Glutamatergic neuron (in vitro differentiated cells): ENCODE measurements at places on chromosomes 3 and 15.

DNA sequence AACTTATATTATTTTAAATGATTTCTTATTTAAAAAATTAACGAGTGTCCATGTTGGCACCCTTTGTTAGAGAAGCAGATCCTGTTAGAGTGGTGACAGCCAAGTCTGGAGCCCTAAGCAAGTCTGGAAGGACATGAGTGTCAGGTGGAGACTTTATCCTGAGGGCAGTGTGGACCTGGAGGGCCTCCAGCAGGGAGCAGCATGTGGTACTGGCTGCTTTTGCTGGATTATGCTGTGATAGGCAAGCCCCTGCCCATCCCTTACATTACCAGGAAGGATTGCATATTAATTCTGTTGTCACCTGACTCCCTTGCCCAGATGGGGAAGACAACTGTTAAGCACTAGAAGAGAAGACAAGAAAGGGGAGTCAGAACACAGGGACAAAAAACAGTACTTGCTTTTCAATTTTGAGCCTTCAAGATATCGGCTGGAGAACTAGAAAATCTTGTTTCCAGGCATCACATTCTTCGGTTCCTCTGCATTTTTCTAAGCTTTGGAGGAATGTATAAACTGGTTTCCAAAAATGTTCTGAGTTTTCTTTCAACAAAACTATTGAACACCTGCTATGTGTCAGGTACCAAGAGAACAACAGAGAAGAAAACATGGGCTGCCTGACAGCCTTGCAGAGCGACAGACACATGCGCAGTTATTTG, 22.7 kb downstream of the ZNF860 start:
- DNase-seq = no peak

DNA sequence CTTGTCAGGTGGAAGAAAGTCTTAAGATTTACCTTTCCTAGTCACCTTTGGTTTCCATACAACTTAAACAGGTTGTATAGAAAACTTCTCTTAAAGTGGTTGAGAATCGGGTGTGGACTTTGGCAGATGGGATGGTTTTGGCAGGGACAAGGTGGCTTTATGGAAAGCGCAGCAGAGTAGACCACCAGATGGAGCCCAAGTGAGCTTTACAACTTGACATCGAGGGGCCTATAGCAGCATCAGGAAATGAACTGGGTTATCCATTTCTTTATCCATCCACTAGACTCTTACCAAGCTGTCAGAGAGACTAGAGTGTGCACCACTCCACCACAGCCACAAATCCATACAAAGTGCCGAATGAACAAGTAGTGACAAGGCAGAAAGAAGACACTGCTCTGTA, 85.3 kb upstream of the MBNL1 start:
- DNase-seq = peak; percentile 29

DNA sequence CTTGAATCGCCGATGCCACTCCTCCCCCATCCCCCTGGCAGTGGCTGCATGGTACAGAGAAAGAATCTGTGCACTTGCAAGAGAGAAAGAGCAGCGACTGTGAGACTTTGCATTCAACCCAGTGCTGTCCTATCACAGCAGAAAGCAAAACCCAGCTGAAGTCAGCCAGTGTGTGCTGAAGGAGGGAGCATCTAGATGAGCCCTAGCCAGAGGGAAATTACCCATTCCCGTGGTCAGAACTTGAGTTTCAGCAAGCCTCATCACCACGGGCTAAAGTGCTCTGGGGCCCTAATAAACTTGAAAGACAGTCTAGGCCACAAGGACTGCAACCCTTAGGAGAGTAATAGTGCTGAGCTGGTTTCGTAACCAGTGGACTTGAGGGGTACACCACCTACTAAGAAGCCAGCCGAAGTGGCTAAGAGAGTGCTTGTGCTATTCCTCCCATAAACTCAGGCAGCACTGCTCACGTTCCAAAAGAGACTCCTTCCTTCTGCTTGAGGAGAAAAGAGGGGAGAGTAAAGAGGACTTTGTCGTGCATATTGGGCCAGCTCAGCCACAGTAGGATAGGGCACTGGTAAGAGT, 15.2 kb upstream of the PIK3R4 start:
- DNase-seq = no peak

DNA sequence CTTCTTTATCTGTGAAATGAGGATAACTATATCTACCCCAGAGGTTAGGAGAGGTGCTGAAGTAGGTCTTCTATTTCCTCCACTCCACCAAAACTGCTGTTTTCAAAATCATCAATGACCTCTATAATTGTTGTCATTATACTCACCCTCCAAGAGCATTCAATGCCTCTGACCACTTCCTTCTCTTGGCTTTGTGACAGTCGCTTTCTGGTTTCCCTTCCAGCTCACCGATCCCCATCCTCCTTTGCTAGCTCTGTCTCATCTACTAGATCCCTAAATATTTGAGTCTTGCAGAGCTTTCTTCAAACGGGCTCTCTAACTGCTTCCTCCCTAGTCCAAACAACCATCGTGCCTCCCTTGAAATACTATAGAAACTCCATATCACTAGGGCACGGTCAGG, 153.5 kb downstream of the RPLP1 start:
- no peak for DNase-seq

DNA sequence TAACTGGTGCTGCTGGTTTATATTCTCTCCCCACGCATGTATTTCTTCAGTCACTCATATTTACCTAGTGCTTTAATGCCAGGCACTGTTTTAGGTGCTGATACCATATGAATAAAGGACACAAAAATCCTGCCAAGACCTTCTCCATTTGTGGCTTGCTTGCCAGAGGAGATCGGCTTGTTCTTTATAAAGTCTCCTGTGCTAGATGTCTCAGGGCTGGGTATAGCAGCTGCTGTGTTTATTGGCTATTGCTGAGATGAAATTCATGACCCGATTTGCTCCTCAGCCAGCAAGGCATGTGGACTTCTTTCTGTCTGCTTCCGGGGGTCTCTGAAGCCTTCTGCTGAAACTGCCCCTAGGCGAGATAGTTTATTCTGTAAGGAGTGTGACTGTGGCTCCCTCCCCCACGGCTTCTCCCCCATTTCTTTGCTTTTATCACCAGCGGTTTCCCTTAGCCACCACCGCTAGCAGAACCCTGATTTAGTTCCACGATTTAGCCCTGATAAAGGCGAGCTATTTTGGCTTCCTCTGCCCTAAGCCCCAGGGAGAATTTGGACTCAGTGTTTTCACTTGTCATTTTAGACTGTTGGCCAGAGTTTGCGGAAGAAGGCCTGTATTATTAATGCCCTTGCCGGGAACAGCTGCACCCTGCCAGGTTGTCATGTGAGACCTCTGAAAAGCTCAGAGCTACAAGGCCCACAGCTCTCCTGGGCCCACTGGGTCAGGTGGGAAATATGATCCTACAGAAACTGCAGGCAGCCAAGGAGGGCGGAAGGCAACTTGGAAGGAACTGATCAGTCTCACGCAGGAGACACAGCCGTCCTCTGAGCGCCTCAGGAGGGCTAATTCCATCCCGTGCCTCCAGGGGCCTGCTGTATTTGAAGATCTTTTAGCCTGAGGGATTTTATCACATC, 46.8 kb downstream of the ST6GAL1 start:
- peak; percentile 48 for DNase-seq

DNA sequence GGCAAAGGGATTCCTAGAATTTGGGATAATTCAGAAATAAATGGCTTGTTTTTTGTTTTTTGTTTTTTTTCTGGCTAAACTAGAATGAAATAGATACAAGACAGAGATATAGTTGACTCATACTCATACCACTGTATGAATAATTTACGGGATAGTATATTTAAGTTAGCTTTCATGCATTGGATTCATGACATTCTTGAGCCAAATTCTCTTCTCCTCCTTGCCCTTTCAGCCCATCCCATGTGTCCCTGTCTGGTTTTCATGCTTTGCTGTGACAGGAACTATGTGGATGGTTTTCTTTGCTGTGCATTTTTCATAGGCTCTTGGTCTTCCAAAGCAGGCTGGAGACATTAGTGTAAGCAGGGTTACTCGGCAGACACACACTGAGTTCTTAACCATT, 66.6 kb upstream of the UMPS start:
- no peak for DNase-seq

GRCh38 chr3:24714436-24714835, 219.8 kb upstream of the THRB start:
- DNase-seq = no peak

DNA sequence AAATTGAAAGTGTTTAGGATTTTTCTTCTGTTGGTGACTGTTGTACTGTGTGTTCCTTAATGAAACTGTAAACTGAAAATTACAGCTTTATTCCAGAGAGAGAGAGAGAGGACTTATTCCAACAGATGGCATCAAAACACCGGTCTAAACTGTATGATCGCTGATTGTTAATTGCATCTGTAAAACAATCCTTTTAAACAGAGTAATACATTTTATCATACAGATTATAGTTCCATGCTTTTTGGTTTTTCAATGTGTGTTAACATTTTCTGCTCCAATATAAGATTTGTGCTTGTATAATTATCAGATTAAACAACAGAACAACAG, 289.7 kb upstream of the DNAJC19 start:
- no peak for DNase-seq

DNA sequence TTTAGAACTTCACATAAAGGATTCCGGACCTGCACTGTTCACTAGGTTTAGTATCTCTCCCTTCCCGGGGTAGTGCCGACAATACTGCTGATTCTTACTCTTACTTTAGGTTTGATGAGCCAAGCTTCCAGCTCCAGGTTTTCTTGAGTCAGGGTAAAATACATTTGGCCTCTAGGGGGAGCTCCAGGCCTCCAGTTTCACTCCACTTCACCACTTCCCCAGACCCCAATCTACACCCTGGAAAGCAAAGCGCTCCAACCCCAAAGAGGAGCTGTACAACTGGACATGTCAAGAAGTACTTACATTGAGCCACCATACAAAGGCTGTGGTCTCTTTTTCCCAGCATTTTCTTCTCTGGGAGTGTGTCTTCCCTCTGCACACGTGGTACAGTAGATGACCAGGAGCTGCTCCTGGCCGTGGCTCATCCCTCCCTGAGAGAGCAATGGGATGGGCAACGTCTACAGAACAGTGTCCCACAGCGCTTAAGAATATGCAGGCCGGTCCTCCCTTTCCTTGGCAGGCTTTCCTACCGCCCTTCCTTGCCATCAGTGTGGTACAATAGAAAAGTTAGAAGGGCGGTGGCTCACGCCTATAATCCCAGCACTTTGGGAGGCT, 93.9 kb upstream of the CCDC80 start:
- DNase-seq = peak; percentile 68

- DNase-seq = no peak
These were observed 54.3 kb upstream of the GNB4 start for GRCh38 chr3:179505534-179505933.

- no peak for DNase-seq
These were observed 90.4 kb upstream of the ASB14 start for GRCh38 chr3:57382933-57383332.

DNA sequence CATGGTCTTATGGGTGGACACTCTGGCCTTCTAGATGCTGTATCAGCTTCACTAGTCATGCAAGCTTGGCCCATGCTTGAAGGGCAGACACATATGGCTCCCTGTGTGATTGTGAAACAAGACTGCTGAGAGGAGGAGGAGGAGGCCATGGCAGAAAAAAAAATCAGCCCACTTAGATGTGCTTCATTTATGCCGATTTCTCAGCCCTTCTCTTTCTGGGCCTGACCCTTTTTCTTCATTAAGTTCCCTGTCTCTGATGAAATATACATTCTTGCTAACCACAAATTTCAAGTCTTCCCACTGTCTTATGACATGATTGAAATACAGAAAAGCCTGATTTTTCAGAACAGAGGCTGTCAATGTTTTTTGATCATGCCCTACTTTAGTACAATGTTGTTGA, 213.0 kb upstream of the FEZF2 start:
- DNase-seq = no peak

DNA sequence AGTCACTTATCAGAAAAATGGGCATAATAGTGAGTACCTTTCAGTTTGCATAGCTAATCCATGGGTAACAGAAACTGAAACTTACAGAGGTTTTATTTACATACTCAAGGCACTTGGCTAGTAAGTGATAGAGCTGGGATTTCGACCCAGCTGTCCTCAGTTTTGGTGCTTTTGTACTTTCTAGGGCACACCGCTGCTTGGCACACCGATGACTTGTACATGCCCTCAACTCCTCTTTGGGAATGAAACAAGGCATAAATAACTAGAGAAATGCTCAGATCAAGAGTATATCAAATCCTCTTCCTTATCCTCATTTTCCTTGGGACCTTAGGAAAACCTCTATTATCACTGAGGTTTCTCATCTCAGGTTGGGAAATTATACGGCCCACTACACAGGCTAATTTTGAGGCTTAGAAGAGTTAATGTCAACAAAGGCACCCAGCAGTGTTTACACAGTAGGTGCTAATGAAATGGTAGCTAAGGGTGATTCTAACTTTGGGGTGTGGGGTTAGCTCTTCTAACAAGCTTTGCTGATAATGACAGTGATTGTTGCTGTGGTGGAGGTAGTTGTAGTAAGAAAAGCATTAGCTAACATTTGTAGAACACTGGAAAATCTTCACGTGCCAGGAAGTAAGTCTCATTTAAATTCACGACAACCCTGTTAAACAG, 20.3 kb upstream of the DGKG start:
- DNase-seq = no peak
